Progenitor cell of endocrine pancreas (in vitro differentiated cells): ENCODE measurements at places on chromosomes 13 and 19. TPM values are rescaled to one million over a fixed set of nuclear protein-coding genes. Genes with fewer than 3 reads are reported as not detected.

Gene TEX29
- 0.43 and 0.44 TPM in 2 replicates for total RNA-seq

Gene CCNE1
- 16.5 and 18.4 TPM in 2 replicates for total RNA-seq

Gene CEACAM19
- total RNA-seq = 25.8 and 29.8 TPM in 2 replicates

Gene CD209
- total RNA-seq = not detected in 2 replicates

Gene PINLYP
- 6.3 and 7.7 TPM in 2 replicates for total RNA-seq

Gene SIX5
- 36.9 and 42.3 TPM in 2 replicates for total RNA-seq

Gene GGN
- 2.8 and 3.3 TPM in 2 replicates for total RNA-seq

Gene ZNF253
- 50.0 and 59.4 TPM in 2 replicates for total RNA-seq

Gene CYP2A7
- total RNA-seq = not detected in 2 replicates

Gene KLK4
- not detected in 2 replicates for total RNA-seq

Gene PGLYRP2
- not detected in 2 replicates for total RNA-seq

Gene MIPEP
- total RNA-seq = 15.7 and 19.2 TPM in 2 replicates

Gene PLIN4
- total RNA-seq = 0.93 and 1.3 TPM in 2 replicates

Gene EBI3
- total RNA-seq = not detected in 2 replicates

DNA sequence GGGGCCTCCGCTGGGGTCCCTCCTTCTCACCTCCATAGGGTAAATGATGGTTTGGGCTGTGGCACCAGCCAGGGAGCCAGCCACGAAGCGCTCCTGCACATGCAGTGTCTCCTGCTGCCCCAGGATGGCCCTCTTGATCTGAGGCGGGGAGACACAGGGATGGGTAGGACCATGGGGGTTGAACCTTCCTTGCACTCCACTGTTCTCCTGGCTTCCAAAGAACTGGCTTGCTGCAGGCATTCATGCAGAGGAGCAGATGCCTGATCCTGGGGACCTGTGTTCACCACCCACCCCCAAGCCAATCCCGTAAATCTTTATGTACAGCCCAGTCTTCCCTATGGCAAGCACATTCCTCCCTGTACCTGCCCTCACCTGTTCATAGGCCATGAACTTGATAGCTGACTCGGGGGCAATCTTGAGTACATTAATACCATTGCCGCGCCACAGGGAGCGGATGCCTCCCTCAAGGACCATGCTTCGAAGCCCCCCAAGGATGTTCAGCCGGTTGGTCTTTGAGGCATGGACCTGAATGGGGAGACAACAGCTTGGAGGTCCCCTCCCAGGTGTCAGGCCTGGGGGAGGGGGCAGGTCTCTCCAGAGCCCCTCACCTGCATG is 5.5 kb downstream of the SLC25A23 start:
- DNase-seq = no peak
- peaks cover 47% of the 10 kb centered on the region for H3K36me3 ChIP-seq
- H3K4me3 ChIP-seq = no peak overlapping the region
- H3K27ac ChIP-seq = no peak overlapping the region
- H3K4me1 ChIP-seq = peaks cover 5% of the 10 kb centered on the region

- no peaks in the 10 kb centered on the region for H3K36me3 ChIP-seq
- no peaks in the 10 kb centered on the region for H3K27me3 ChIP-seq
- no peaks in the 10 kb centered on the region for H3K4me1 ChIP-seq
- no peak overlapping the region for H3K27ac ChIP-seq
Measured at GRCh38 chr13:63351081-63351480, 1935.4 kb upstream of the PCDH20 start.

DNA sequence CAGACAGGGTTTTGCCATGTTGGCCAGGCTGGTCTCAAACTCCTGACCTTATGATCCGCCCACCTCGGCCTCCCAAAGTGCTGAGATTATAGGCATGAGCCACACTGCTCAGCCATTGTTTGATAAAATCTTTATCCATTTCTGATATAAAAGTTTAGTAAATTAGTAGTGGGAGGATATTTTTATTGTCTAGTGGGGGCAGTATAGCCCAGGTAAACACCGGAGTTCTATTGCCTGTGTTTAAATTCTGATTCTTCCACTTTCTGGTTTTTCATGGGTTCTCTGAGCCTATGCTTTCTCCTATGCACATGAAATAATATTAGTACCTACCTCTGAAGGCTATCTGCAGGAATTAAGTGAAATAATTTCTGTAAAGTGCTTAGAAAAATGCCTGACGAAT is 20.1 kb upstream of the ARHGEF18 start:
- no peak overlapping the region for H3K27ac ChIP-seq
- no peaks in the 10 kb centered on the region for H3K4me1 ChIP-seq
- H3K36me3 ChIP-seq = peaks cover 5% of the 10 kb centered on the region
- H3K27me3 ChIP-seq = peaks cover 5% of the 10 kb centered on the region
- no peak overlapping the region for H3K4me3 ChIP-seq

- H3K27me3 ChIP-seq = peaks cover 28% of the 10 kb centered on the region
- no peaks in the 10 kb centered on the region for H3K36me3 ChIP-seq
- H3K27ac ChIP-seq = no peak overlapping the region
- peaks cover 1% of the 10 kb centered on the region for H3K4me1 ChIP-seq
- H3K4me3 ChIP-seq = no peak overlapping the region
- DNase-seq = no peak
Measured at GRCh38 chr19:29542776-29543175, 17.0 kb downstream of the VSTM2B start.

GRCh38 chr13:78777396-78777795 is 118.4 kb upstream of the OBI1 start:
- H3K36me3 ChIP-seq = no peaks in the 10 kb centered on the region
- H3K4me1 ChIP-seq = peaks cover 28% of the 10 kb centered on the region
- H3K27ac ChIP-seq = no peak overlapping the region
- H3K4me3 ChIP-seq = no peak overlapping the region
- no peak for DNase-seq

DNA sequence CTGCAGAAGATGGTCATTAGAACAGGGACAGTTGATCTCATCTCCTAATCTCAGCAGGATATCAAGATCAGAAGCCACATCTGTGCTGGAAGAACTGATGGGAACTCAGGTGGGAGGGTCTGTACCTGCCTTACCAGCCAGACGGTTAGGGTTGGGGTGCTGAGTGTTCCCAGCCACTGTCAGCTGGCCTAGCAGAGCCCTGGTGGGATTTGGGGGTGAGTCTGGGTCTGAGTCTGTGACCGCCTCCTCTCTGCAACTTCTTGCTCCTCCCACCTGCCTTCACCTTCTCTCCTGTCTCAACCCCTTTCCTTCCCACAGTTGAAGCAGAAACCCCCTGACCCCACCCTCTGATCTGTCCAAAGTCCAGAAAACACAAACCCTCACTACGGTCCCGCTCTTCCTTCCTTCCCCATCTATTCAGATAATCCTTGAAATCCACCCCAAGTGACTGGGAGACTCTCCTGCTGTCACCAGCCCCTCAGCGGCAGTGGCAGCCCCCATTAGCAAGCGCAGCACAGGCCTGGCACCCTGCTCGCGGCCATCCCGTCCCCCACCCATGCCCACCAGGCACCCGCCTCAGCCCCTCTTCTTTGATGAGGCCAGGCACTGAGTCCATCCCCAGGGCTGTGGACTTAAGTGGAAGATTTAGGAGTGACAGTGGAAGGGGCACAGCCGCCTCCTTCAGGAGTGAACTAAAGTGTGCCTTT is 91.9 kb upstream of the GPR183 start:
- H3K27ac ChIP-seq = no peak overlapping the region
- no peak for DNase-seq
- no peaks in the 10 kb centered on the region for H3K4me1 ChIP-seq
- H3K36me3 ChIP-seq = no peaks in the 10 kb centered on the region

DNA sequence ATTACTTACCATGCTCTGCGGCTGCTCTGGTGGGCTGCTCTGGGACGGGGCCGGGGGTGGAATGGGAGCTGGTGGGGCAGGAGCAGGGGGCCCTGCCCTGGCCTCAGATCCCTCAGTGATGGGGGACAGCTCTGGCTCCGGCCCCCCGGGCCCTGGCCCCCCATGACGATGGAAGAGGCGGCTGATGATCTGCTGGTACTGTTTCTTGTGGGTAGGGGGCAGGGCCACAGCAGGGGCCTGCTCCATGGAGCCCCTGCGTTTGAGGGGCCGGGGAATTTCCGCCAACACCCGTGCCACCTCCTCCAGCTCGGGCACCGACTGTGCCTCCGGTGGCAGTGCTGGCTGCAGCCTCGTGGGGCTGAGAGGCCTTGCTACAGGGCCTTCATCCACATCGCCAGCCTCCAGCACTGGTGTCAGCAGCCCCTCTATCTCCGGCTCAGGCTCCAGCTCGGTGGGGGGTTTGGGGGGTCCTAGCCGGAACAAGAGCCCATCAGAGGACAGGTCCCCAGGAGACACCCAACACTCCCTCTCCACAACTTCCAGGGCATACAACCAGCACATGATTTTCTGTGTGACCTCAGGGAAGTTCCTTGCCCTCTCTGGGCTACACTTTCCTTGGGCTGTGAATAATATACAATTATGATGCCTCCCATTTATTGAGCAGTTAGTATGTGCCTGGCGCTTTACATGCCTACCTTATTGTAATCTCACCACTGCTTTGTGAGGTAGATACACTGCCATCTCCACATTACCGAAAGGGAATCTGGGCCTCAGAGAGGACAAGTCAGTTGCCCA is 12.8 kb downstream of the PPP1R13L start:
- peaks cover 2% of the 10 kb centered on the region for H3K36me3 ChIP-seq
- H3K27ac ChIP-seq = no peak overlapping the region
- no peak for DNase-seq
- H3K4me1 ChIP-seq = no peaks in the 10 kb centered on the region
- H3K27me3 ChIP-seq = peaks cover 6% of the 10 kb centered on the region

DNA sequence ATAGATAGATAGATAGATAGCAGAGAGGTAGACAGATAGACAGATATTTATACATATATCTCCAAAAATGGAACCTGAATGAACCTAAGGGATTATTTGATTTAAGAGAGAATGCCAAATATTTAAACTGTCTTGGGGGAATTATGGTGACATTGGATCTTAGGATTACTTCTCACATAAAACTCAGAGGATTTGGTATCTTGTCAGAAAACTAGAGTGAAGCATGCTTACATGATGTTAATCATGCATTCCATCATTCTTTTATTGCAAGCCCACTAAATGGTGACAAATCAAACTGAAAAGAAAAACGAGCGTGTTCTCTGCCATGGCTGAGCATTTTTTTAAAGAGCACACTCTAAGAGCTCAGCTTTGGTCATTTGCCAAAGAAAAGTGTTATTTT is 165.2 kb downstream of the PCDH9 start:
- peaks cover 8% of the 10 kb centered on the region for H3K4me1 ChIP-seq
- no peak for DNase-seq
- H3K27me3 ChIP-seq = no peaks in the 10 kb centered on the region
- H3K4me3 ChIP-seq = no peak overlapping the region
- no peaks in the 10 kb centered on the region for H3K36me3 ChIP-seq
- H3K27ac ChIP-seq = no peak overlapping the region
